Kasumi-1 (cell line): ENCODE measurements at places on chromosomes 4 and X.

DNA sequence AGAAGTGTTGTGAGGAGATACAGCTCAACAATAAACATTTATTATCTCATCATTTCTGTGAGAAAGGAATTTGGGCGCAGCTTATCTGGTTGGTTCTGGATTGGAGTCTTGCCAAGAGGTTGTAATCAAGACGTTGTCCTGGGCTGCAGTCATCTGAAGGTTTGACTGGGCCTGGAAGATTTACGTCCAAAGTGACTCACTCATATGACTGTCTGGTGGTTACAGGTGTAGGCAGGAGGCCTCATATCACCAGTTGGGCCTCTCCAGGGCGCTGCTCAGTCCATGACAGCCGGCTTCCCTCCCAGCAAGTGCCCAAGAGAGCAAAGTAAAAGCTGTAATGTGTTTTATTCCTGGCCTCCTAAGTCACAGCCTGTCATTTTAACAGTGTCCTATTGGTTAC, 106.3 kb downstream of the USP46 start:
- no peak for DNase-seq

GRCh38 chr4:101279377-101279871, 67.9 kb downstream of the PPP3CA start:
- DNase-seq, result peak; percentile 70

DNA sequence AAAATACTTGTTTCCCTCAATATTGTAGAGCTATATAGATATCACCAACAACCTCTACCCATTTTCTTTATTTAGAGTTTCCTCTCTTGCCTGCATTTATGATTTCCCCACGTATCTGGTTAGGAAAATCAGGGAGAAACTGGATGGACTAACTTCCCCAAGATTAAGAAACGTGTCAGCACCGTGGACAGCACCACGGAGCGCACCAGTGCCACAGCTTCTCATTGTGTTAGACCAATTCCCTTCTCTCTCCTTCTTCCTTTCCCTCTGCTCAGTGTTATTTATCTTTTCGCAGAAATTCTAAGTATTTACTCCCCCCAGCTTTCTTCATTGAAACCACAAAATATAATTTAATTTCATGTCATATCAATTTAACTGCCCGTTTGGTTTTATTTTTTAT, 568.6 kb upstream of the BOD1L1 start:
- DNase-seq, result peak; percentile 45

DNA sequence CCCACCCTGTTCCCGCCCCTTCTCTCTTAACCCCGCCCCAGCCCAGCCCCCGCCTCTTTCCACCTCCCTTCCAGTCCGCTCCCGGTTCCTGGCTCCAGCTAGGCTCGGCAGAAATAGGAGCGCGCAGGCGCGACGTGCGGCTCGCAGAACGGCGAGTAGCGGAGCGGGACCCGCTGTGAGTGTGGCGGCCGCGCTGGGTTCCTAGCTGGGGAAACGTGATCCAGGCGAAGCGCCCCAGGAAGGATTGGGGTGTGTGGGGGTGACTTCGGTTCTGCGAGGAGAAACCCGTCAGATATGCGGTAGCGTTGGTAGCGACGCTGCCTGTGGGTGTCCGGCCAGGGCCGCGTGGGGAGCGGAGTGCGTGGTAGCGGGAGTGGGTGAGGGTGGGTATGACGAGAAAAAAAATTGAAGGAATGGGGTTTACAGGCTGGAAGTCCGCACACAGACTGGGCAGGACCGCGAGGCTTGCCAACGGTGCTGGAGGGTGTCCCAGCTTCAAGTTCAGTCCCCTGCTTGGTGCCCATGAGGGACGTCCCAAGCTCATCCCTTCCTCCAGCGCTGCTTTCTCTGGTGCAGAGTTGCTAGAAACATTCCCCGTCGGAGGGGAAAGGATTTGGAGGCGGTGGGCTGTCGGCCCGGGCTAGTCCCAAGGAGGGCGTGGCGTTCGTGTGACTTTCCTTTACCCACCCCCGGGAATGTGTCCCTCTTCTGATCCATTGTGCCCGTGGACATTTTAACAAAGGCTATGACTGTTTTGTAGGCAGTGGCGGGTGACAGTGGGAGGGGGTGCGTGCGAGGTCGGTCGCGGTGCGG, at the start of gene PRRG1:
Gene PRRG1, plus strand, starts transcription at position 144 of the 813 bp plus-strand sequence. CDS start 56,886 bp downstream, outside the sequence.
- no peak for DNase-seq

GRCh38 chr4:10619220-10619619, 65.3 kb downstream of the CLNK start:
- DNase-seq, result no peak

GRCh38 chr4:14193601-14194000, 566.1 kb upstream of the BOD1L1 start:
- no peak for DNase-seq
